ENCODE measurements at places on chromosomes 12 and 14. TPM values are rescaled to one million over a fixed set of nuclear protein-coding genes. Genes with fewer than 3 reads are reported as not detected.

Gene SLC6A12
- 1.2 TPM for total RNA-seq

Gene TCL1A
- total RNA-seq = not detected

Gene MPHOSPH9
- 44.0 TPM for total RNA-seq

Gene MANSC4
- not detected for total RNA-seq

Gene FIGNL2
- 0.28 TPM for total RNA-seq

Gene HOXC13
- total RNA-seq = not detected

DNA sequence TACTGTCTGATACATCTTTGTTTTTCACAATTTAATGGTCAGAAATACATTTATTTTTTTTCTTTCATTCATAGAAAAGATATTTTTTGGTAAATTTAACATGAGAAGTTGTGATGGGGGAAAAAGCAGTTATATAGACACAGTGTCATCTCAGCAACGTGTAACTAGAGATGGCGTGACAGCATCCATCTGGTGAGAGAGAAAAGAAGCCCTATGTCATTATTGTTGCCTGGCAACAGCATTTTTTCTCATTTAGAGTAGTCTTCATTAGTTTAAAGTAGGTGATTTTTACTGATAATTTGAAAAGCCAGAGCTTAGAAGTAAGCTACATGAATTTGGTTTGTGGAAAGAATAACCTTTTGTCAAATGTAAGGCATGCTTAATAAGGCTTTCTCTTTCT, 128.6 kb downstream of the ACSS3 start:
- H3K4me3 ChIP-seq = no peak overlapping the region
- no peaks in the 10 kb centered on the region for H3K36me3 ChIP-seq
- no peak for DNase-seq
- H3K4me1 ChIP-seq = no peaks in the 10 kb centered on the region

GRCh38 chr12:124297389-124297788, 2.5 kb downstream of the RFLNA start:
- no peaks in the 10 kb centered on the region for H3K36me3 ChIP-seq
- no peaks in the 10 kb centered on the region for H3K27me3 ChIP-seq
- DNase-seq = no peak
- H3K27ac ChIP-seq = no peak overlapping the region
- peaks cover 16% of the 10 kb centered on the region for H3K4me1 ChIP-seq
- no peak overlapping the region for H3K4me3 ChIP-seq

DNA sequence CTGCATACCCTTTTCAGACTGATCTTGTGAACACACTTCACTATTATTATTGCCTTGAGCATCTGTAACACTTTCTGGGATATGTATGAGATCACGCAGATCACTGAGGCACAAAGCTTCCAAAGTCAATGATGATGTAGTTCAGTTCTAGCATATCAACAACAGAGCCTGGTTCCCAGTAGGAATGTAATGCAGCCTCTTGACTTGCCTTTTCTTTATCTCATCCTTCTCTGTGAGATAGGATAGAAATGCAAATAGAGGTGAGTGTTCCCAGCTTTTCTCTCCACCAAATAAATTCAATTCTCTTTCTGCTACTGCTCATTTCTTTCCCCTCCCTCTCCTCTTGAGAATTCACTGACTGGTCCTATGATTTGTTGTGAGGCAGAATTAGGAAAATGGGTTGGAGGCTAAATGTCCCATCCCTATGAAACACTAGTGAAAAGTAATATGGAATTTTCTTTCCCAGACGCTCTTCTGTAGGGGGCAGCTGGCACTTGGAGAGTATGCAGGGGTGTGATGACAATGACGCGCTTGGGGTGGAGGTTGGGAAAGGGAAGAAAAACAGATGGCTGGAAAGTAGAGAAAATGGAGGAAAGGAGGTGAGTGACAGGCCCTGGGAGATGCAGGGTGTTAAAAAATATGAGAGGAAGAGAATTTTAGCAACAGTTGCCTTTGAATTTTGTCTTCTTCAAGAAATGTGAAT, 96.0 kb upstream of the TMTC1 start:
- H3K36me3 ChIP-seq = no peaks in the 10 kb centered on the region
- no peak overlapping the region for H3K27ac ChIP-seq
- peaks cover 10% of the 10 kb centered on the region for H3K4me1 ChIP-seq
- no peak overlapping the region for H3K4me3 ChIP-seq
- no peak for DNase-seq
- H3K27me3 ChIP-seq = no peaks in the 10 kb centered on the region

- no peaks in the 10 kb centered on the region for H3K4me1 ChIP-seq
- H3K27me3 ChIP-seq = no peaks in the 10 kb centered on the region
- no peak overlapping the region for H3K27ac ChIP-seq
- no peaks in the 10 kb centered on the region for H3K36me3 ChIP-seq
Observed at GRCh38 chr12:12958886-12959285, 6.9 kb upstream of the GPRC5D start.

GRCh38 chr12:1795221-1795784, 25.1 kb upstream of the LRTM2 start:
- no peak for DNase-seq
- no peak overlapping the region for H3K27ac ChIP-seq
- no peaks in the 10 kb centered on the region for H3K4me1 ChIP-seq
- no peaks in the 10 kb centered on the region for H3K27me3 ChIP-seq
- peak overlapping the region; percentile 70 for H3K4me3 ChIP-seq

GRCh38 chr12:51334764-51335163, 10.8 kb upstream of the BIN2 start:
- H3K27ac ChIP-seq = no peak overlapping the region
- no peaks in the 10 kb centered on the region for H3K36me3 ChIP-seq
- H3K4me3 ChIP-seq = no peak overlapping the region
- DNase-seq = no peak

DNA sequence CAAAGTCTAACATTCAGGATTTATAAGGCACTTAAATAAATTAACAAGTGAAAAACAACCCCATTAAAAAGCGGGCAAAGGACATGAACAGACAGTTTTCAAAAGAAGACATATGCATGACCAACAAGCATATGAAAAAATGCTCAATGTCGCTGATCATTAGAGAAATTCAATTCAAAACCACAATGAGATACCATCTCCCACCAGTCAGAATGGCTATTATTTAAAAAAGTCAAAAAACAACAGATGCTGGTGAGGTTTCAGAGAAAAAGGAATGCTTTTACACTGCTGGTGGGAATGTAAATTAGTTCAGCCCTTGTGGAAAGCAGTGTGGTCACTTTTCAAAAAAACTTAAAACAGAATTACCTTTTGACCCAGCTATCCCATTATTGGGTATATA, 60.7 kb upstream of the BDKRB2 start:
- H3K4me1 ChIP-seq = no peaks in the 10 kb centered on the region
- no peak overlapping the region for H3K4me3 ChIP-seq
- H3K27me3 ChIP-seq = no peaks in the 10 kb centered on the region
- no peaks in the 10 kb centered on the region for H3K36me3 ChIP-seq
- DNase-seq = no peak

GRCh38 chr12:130826151-130826801, 12.8 kb downstream of the STX2 start:
- no peaks in the 10 kb centered on the region for H3K4me1 ChIP-seq
- H3K4me3 ChIP-seq = no peak overlapping the region
- H3K36me3 ChIP-seq = peaks cover 2% of the 10 kb centered on the region

GRCh38 chr12:122659579-122659978, 43.6 kb downstream of the HCAR2 start:
- H3K27ac ChIP-seq = no peak overlapping the region
- H3K36me3 ChIP-seq = no peaks in the 10 kb centered on the region
- H3K27me3 ChIP-seq = no peaks in the 10 kb centered on the region

GRCh38 chr14:51516706-51517395, 134.9 kb upstream of the FRMD6 start:
- H3K36me3 ChIP-seq = no peaks in the 10 kb centered on the region
- DNase-seq = no peak
- no peaks in the 10 kb centered on the region for H3K4me1 ChIP-seq
- H3K27ac ChIP-seq = no peak overlapping the region

DNA sequence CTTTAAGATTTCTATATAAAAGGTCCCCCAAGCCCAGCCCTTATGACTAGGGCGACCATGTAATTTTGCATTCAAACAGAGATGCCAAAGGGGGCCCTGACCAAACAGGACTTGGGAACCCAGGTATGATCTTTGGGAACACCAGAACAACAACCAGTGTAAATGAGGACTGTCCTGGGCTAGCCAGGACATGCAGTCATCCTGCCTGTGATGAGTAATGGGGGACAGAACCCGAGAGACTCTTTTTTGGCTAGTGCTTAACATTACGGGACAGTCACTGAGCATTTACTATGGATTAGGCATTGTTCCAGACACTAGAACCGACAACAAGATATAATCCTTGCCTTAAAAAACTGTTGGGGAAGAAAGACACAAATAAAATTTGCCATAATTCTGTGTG, 337.3 kb downstream of the CACNA1C start:
- no peak overlapping the region for H3K4me3 ChIP-seq
- H3K27me3 ChIP-seq = no peaks in the 10 kb centered on the region
- H3K27ac ChIP-seq = no peak overlapping the region
- no peaks in the 10 kb centered on the region for H3K36me3 ChIP-seq
- no peak for DNase-seq

- no peaks in the 10 kb centered on the region for H3K36me3 ChIP-seq
- DNase-seq = no peak
- H3K4me3 ChIP-seq = no peak overlapping the region
- no peak overlapping the region for H3K27ac ChIP-seq
- H3K4me1 ChIP-seq = no peaks in the 10 kb centered on the region
- no peaks in the 10 kb centered on the region for H3K27me3 ChIP-seq
Observed at GRCh38 chr12:25469368-25469767, 83.7 kb downstream of the LMNTD1 start.

DNA sequence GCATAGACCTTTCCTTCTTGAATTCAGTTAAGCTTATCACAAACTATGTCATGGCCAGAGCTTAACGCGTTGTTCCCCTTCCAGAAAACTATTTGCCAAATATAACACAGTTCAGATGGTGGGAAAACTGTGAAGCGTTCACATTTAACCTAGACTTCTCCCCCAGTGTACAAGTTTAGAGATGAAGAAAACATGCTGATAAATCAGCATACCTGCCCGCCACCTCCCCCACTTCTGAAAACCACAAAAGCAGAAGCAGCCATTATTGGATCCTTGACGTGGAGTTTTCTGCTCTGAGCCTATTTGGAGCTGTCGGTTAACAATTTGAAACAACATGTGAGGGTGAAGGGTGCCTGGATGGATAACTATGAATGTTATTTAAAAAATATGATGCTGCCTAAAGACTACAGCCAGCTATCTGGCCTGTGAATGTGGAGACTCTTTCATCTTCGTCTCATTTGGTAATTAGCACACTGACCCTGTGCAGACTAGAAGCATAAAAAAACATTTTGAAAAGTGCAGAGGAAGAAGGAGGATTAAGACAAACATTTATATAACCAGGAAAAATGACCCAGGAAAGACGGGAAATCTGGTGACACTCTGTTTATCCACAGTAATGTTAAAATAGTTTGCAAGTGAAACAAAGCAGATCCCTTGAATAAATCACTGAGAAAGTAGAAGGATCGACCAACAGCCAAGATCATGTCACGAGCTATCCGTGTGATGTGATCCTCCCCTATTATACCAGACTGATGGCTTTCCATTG, 408.2 kb downstream of the AEBP2 start:
- no peaks in the 10 kb centered on the region for H3K36me3 ChIP-seq
- peak overlapping the region; percentile 59 for H3K4me3 ChIP-seq
- peaks cover 86% of the 10 kb centered on the region for H3K4me1 ChIP-seq
- no peaks in the 10 kb centered on the region for H3K27me3 ChIP-seq

GRCh38 chr14:25602106-25602505, 552.2 kb upstream of the STXBP6 start:
- DNase-seq = no peak
- H3K4me1 ChIP-seq = no peaks in the 10 kb centered on the region
- H3K27me3 ChIP-seq = no peaks in the 10 kb centered on the region

DNA sequence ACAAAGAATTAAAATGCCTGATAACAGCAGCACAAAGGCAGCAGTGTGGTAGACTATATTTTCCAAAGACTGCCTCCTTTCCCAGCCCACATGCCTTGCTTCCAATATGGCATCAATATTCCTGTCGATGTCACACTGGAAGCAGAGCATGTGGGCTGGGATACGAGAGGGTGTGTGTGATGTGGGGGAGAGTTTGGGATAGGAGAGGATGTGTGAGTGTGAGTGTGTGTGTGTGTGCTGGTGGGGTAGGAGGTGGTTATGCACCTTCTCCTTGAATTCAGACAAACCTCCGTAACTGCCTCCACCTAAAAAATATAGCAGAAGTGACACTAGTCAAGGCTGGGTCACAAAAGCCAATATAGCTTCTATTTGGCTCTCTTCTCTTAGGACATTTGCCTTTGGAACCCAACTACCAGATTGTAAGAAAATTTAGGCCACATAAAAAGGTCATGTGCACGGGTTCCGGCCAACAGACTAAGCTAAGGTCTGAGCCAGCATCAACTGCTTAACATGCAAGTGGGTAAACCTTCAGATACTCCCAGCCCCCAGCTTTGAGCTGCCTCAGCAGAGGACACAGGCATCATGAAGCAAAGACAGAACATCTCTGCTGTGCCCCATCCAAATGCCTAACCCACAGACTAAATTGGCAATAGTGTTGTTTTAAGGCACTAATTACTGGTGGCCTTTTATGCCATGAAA, 29.5 kb downstream of the SPPL3 start:
- H3K4me1 ChIP-seq = peaks cover 7% of the 10 kb centered on the region
- H3K27me3 ChIP-seq = no peaks in the 10 kb centered on the region
- DNase-seq = no peak

GRCh38 chr12:67671892-67672291, 23.3 kb downstream of the DYRK2 start:
- DNase-seq = no peak
- H3K27ac ChIP-seq = no peak overlapping the region
- no peaks in the 10 kb centered on the region for H3K27me3 ChIP-seq
- H3K4me3 ChIP-seq = no peak overlapping the region

DNA sequence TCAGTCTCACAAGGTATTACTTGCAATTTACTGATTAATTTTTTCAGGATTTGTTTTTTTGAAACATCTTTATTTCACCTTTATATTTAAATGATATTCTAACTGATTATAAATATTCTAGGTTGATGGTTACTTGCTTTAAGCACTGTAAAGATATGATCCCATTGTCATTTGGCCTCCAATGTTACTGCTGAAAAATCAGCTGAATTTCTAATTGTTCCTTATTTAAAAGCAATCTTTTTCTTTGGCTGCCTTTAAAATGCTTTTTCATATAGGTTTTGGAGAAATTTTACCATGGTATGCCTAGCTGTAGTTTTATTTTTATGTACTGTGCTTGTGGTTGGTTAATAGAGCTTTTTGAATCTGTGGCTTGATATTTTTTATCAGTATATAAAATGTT, 275.6 kb upstream of the PPFIA2 start:
- no peak overlapping the region for H3K4me3 ChIP-seq
- H3K36me3 ChIP-seq = no peaks in the 10 kb centered on the region
- no peaks in the 10 kb centered on the region for H3K27me3 ChIP-seq
- DNase-seq = no peak
- H3K4me1 ChIP-seq = no peaks in the 10 kb centered on the region
- no peak overlapping the region for H3K27ac ChIP-seq

GRCh38 chr12:132507656-132508490, 17.9 kb downstream of the FBRSL1 start:
- H3K4me1 ChIP-seq = peaks cover 5% of the 10 kb centered on the region
- H3K36me3 ChIP-seq = peaks cover 7% of the 10 kb centered on the region
- no peak overlapping the region for H3K4me3 ChIP-seq

GRCh38 chr14:34931206-34931605, 51.6 kb upstream of the SRP54 start:
- H3K4me3 ChIP-seq = no peak overlapping the region
- no peak overlapping the region for H3K27ac ChIP-seq
- no peak for DNase-seq
- H3K27me3 ChIP-seq = no peaks in the 10 kb centered on the region
- H3K4me1 ChIP-seq = no peaks in the 10 kb centered on the region
- H3K36me3 ChIP-seq = no peaks in the 10 kb centered on the region

All from thoracic aorta (tissue), 2 donors.